ENCODE measurements at places on chromosomes 3 and 15.

DNA sequence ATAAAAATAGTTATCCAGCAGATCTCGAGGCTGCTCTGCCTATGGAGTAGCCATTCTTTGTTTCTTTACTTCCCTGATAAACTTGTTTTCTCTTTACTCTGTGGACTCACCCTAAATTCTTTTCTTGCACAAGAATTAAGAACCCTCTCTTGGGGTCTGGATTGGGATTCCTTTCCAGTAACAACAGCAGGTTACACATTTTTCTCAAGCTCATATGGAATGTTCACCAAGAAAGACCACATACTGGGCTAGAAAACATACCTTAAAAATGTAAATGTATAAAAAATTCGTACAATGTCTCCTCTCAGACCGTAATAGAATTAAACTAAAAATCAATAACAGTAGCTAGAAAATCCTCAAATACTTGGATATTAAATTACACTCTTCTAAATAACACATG, 299.2 kb downstream of the CNTN3 start:
- DNase-seq, result peak; percentile 27

- no peak for DNase-seq
Measured at GRCh38 chr15:86040356-86041033, 39.2 kb upstream of the AGBL1 start.

DNA sequence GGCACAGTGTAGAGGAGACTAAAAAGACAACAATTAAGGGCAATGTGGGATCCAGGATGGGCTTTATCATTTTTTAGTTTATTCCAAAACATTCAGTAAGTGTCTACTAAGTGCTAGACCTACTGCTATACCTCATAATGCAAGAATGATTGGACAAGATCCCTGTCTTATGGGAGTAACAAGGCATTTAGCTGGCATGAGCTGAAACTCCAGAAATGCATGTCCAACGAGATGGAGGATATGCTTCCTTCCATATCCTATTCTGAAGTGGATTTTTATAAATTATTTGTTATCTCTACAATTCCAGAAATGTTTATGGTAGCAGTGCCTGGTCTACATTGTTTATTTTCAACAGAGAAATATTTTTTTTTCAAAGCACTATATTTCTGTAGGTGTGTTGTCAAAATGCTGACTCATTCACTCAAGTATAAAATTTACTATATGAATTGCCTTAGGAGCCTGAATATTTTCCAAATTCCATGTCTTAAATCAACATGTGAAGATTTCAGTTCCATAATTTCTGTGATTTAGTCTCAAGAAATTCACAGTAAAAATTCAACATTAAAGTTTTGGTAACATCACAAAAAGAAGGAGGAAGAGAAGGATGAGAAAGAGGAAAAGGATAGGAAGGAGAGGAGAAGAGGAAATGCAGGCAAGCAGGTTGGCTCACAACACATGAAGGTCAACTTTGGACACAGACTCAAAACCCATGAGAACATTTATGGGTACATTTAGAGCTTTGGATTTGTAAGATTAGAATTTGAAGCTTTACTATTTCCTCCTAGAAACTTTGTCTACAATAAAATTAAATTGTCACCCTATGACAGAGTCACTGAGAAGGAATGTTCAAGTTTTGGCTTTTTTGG, 88.6 kb downstream of the P3H2 start:
- peak; percentile 29 for DNase-seq

GRCh38 chr3:50415816-50416215, 56.5 kb upstream of the TMEM115 start:
- no peak for DNase-seq

Measured in fibroblast of skin of abdomen (primary cell).